ENCODE measurements at places on chromosomes 11 and 22.

DNA sequence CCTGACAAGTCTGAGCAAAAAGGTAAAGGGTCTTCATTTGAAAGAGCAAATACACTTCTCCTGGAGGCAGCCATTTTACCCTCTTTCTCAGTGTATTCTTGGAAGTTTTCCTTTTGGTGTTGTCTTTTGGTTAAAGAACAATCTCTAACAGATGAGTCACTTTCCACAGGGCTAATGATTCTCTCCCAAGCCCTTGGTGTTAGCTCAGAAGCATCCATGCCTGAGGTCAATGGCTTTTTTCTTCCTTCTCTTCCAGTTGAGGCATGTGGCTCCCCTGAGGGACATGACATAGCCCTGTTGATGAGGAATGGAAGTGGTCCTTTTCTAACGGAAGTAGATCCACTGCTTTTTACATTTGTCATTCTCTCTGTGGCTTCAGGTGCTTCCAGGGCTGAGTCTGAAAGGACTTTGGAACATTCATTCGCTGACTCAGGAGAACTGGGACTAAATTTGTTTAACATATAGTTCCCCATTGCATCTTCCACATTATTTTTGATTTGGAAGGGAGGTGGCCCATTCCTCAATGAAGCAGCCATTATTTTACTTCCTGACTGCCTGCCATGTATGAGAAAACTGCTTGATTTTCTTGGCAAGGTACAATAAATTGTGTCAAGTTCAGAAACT lies 13.8 kb upstream of the POGLUT3 start:
- no peak for DNase-seq

DNA sequence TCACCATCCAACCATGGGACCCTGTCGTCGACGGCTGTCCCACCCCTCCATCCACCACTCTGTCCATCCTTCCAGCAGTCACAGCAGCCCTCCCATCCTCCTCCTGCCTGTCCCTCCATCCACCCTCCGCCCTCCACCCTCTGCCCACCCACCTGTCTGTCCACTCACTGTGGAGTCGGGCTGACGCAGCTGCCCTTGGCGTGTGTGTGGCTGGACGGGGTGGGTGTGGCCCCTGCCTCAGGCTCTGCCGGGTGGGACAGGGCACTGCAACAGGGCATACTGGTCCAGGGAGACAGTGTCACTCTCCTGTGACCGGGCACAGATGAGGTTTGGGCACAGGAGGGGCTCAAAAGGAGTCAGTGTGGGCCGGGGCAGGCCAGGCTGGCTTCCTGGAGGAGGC lies 1.9 kb downstream of the PKP3 start:
- no peak for DNase-seq

GRCh38 chr11:6402561-6402981 lies 12.3 kb downstream of the SMPD1 start:
- no peak for DNase-seq

- no peak for DNase-seq
Measured at GRCh38 chr22:39253435-39254070, 8.8 kb upstream of the PDGFB start.

GRCh38 chr11:101666916-101667315 lies 83.1 kb upstream of the TRPC6 start:
- DNase-seq, result no peak

DNA sequence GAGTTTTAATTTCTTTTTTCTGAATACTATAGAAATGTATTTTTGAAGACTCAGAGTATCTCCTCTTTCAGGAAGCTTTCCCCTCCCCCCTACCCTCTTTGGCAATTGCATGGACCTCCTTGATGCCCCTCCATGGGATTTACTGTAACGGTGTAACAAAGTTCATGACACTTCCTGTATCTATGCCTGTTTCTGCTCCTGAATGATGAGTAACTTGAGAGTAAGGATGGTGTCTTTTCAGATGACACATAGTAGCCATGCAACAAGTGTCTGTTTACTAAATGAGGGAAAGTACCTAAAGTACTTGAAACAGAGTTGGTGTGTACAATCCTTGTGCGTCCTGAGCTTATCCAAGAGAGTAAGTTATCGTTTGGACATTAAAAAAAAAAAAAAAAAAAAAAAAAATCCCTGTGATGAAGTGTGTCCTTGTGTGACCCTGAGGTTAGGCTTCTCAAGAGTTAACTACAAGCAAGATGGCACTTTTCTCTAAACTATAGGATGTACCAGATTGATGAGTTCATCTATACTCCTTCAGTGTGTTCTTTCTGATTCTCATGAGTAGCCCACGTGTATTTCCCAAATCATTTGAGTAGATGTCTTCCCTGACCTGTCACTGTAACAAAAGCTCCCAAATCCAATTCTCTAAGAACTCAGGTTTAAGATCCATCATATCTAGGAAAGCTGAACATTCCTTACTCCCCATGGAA lies 7.4 kb downstream of the ETS1 start:
- DNase-seq, result no peak

DNA sequence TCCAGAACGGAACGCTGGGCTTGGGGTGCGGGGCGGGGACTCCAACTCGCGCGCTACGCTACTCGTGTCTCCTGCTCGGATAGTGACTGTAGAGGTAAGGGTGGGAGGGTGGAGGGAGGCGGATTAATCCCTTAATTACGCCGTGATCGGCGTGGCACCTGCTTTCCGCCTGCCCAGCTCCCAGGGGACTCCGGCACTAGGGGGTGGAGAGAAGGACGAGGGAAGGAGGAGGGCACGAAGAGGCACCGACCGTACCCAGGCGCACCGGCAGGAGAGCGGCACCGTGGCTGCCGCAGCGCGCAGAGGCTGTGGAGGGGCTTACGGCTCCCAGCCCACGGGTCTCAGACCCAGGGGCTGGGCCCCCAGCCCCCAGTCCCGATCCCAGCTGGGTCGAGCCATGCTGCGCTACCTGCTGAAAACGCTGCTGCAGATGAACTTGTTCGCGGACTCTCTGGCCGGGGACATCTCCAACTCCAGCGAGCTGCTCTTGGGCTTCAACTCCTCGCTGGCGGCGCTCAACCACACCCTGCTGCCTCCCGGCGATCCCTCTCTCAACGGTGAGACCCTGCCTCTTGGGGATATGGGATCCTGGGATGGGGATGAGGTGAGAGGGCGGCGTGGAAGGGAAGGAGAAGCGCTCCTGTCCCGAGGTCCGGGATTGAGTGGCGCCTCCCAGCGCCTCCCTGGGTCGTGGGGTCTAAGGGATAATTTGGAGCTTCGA lies at the start of gene ROBO3:
Gene ROBO3 (plus strand): TSS at position 252 of the 721 bp plus-strand sequence. CDS start 146 bp downstream, at position 398.
- DNase-seq, result no peak

DNA sequence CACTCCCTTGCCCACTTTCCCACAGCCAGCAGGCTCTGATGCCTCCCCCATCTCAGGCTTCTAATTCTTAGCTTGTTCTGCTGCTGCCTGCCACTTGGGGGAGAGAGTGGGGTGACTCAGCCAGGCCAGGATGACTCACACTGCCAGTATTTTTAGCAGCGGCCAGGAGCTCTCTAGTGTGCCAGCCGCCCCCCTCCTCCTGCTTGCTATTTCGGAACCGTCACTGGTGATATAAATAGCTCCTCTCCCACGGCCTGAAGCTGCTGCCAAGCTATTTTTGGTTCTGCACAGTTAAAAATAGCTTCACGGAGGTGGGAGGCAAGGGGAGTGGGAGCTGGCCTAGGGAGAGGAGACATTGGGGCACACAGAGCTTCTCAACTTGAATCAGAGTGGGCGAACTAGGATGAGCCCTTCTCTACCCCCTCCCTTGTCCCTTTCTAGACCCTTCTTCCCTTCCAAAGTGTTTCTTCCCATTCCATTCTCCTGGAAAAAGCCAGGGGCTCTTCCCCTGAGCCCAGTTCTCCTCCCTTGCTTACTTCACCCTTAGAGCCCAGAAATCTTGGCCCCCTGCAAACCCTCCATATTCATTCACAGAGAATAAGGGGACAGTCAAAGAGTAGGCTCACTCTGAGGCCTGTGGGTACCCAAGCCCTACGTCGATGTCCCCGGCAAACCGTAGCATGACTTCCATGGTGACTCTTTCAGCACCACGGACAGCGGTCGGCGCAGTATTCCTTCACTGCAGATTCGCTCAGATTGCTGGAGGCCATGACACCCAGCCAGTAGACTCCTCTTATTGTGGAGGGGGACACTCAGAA lies 2.5 kb upstream of the NPAS4 start:
- no peak for DNase-seq

- no peak for DNase-seq
Measured at GRCh38 chr11:12079726-12080556, 30.4 kb upstream of the MICAL2 start.

GRCh38 chr11:121105481-121106195 lies 4.6 kb downstream of the TECTA start:
- no peak for DNase-seq

DNA sequence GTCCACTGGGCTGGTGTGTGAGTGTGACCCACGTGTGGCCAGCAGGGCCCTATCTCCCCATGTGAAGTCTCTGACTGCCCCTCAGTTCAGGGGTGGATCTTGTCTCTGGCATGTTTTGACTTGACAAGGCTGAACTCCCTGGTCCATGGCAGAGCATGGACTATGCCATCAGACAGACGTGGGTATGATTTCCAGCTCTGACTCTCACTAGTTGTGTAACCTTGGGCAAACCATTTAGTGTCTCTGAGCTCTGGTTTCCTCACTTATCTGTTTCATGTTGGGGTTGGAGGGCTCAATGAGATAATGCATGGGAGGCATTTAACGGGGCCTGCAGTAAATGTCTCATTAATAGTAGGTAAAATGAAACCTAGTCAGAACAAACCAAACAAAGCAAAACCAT lies 254.5 kb upstream of the NARS2 start:
- no peak for DNase-seq

GRCh38 chr22:50105208-50106100 lies 15.6 kb downstream of the MOV10L1 start:
- DNase-seq, result no peak

DNA sequence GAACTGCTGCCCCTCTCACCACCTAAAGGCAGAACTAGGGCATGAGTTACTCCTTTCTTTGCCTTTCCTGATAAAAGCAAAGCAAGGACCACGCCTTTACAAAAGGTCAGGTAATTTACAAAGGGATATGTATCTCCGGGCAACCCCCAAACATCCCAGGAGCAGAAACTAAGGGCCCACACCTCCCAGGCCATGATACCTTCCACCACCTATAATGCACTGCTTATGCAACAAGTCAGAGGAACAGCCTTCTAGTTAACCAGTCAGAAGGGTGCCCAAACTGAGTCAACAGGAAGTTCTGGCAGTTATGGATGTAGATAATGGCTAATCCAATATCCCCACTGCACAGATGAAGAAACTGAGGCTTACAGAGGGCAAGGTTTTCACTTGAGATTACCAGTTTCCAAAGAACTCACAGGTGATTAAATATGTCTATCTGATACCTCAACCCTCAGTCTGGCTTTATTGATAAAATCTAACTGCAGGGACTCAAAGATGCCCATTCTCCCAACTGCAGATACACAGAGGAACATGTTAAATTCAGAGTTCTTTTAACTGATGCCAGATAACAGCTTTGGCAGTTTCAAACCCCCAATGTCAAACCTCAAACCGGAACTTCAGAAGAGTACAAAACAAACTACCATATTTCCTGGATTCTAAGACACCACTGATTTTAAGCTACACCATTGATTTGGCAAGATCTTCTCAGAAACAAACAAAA lies 16.8 kb upstream of the CASTOR1 start:
- no peak for DNase-seq

GRCh38 chr11:61551634-61552033 lies 29.2 kb downstream of the SYT7 start:
- DNase-seq, result no peak

GRCh38 chr11:125092669-125093068 lies 18.8 kb downstream of the TMEM218 start:
- DNase-seq, result no peak

- DNase-seq, result no peak
Measured at GRCh38 chr11:32874132-32874531, 18.5 kb upstream of the QSER1 start.

DNA sequence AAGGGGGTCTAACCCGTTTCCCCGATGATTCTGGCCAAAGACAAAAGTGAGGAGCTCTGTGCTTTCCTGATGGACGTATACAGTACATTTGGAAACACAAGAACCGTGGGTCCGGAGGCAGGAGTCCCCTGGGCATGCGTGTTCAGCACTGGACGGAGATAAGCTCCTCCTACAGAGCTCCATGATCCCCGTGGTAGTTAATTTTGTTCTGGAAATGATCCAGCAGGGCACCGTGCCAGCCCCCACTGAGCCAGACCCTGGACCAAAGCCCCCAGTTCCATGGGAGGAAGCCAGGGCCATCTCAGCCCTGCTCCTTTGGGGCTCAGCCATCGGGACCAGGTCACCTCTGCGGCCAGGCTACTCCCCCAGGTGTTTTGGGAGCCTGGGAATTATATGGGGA lies 83.3 kb downstream of the TRMU start:
- no peak for DNase-seq

GRCh38 chr11:83403691-83404389 lies 117.7 kb upstream of the CCDC90B start:
- no peak for DNase-seq

DNA sequence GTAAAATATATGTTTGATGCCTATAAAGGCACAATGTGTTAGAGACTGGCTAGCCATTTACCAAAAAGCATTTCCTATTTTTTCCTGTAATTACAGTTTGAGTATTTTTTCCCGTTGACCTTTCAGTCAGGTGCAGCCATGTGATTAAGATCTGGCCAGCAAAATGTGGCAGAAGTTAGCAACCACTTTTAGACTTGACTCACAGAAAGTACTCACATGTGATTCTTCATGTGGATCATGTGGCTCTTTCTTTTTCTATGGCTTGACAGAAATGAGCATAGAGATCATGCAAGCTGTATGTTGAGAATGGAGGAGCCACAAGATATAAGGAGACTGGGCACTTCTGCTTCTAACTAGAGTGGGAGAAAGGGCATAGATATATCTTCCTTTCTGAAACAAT lies 27.3 kb upstream of the RAB38 start:
- DNase-seq, result no peak

DNA sequence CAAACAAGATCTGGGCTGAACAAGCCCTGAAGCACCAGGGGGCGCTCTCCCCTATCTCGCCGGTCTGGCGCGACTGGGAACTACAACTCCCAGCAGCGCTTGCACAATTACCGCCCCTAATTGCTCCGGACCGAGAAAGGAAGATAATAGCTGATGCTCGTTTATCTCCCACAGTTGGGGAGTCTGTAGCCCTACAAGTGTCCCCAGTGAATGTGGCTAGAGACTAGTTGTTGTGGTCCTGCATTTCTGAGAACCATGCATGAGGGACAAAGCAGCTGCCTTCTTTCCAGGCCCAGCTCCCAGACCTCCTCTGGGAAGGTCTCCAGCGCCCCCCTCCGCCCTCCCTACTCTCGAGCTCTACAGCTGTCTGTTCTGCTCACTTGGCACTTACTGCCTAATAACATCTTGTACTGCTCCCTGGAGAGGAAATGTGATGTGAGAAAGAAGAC lies 34.4 kb downstream of the NRXN2 start:
- DNase-seq, result peak; percentile 69

DNA sequence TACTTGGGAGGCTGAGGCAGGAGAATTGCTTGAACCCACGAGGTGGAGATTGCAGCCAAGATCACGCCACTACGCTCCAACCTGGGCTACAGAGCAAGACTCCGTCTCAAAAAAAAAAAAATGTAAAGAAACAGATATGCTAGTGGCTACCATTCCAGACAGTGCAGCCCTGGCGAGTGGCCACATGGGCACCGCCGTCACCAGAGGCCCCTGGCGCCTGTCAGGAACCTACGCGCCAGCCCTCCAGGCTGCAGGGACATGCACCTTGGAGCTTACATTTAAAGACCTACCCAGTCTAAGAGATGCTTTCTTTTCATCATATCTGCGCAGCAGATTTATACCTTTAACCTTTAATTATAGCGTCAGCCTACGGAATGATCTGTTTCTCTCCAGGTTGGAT lies 37.2 kb upstream of the IGSF9B start:
- no peak for DNase-seq

GRCh38 chr11:13955971-13956421 lies 6.5 kb upstream of the SPON1 start:
- no peak for DNase-seq
